ENCODE measurements at places on chromosomes 2 and 18. TPM values are rescaled to one million over a fixed set of nuclear protein-coding genes. Genes with fewer than 3 reads are reported as not detected.

Gene GPR39
- 0.25 TPM for total RNA-seq

Gene INPP4A
- total RNA-seq, result 29.9 TPM

Gene TMEM17
- total RNA-seq, result 4.0 TPM

Gene LRP2
- total RNA-seq, result 27.5 TPM

Gene IL1F10
- total RNA-seq, result not detected

Gene SETBP1
- total RNA-seq, result 38.9 TPM

Gene MSTN
- total RNA-seq, result 0.36 TPM

Gene CFAP210
- 1.0 TPM for total RNA-seq

Gene ABHD1
- 0.82 TPM for total RNA-seq

Gene TUBA3E
- total RNA-seq, result not detected

Gene C2orf81
- total RNA-seq, result 7.9 TPM

Gene RGPD4
- 0.05 TPM for total RNA-seq

Gene PARD3B
- 15.9 TPM for total RNA-seq

Gene NLRC4
- total RNA-seq, result not detected

Gene SERPINB4
- total RNA-seq, result not detected

Gene TMSB10
- 1,431 TPM for total RNA-seq

Gene HDHD2
- 58.1 TPM for total RNA-seq

Gene CYB5A
- total RNA-seq, result 46.5 TPM

Gene HSBP1L1
- not detected for total RNA-seq

Gene IL37
- not detected for total RNA-seq

Gene NT5C1B
- not detected for total RNA-seq
